ENCODE measurements at places on chromosomes 16 and 17.

DNA sequence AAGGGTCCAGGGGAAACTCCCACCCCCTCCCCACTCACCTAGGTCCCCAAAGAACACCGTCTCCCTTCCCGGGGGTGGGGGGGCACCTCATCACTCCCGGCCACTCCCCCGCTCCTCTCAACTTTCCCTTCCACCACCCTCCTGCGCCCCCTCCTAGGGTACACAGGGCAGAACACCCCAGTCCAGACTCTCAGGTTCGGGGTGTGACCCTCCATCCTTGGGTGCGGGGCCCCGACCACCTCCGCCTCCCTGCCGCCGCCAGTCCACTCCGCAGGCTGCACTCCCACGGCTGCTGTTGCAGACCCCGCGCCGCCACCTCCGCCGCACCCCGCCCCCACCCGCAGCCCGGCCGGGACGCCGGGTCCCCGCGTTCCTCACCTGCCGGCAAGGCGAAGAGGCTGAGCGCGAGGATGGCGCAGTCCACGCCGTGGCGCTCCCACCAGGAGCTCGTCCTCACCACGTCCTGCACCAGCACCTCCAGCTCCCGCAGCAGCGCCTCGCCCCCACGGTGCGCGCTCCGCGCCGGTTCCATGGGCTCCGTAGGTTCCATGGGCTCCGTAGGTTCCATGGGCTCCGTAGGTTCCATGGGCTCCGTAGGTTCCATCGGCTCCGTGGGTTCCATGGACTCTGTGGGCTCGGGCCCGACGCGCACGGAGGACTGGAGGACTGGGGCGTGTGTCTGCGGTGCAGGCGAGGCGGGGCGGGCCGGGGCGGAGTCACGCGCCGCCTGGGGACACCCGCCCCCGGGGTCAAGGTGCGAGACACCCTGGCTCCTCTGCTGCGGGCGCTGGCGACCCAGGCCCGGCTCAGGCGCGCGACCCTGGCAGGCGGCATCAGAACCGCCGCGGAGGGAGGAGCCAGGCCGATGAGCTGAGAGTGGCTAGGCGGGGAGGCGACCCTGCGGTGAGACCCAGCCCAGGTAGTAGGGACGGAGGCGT lies at the start of gene FADS6:
Gene FADS6, minus strand, starts transcription at position 660 of the 938 bp plus-strand sequence. Its CDS starts 38 bp downstream, at position 622.
- no peak for DNase-seq

GRCh38 chr17:72119873-72120641 lies 763 bp upstream of the SOX9 start:
- no peak for DNase-seq

DNA sequence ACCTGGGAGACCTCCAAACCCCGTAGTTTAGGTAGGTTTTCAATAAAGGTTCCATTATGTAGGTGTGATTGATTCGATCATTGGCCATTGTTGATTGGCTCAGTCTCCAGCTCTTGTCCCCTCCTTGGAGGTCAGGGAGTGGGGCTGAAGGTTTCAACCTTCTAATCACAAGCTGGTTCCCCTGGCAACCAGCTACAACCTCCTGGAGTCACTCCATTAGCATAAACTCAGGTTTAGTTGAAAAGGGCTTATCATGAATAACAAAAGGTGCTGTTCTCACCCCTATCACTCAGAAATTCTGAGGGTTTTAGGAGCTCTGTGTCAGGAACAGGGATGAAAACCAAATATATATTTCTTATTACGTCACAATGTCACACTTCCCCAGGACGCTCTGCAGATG lies 28.5 kb downstream of the TMEM132E start:
- no peak for DNase-seq

- DNase-seq: no peak
These were observed 15.6 kb downstream of the CNP start for GRCh38 chr17:41982026-41982760.

DNA sequence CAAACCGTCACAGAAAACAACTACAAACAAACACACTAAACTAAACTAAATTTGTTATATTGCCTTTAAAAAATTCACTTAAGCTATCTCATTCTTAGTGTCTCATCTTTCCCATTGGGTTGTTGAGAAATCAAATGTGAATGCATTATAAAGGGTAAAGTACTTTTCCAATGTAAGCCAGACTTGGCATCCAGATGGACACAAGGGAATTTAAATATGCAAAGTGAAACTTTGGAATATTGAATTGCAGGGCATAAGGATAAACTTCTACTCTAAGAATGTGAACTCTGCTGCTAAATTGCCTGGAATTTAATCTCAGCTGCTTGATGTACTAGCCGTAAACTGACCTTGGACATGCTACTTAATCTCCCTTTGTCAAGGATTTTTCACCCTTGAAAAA lies 1554.6 kb downstream of the CDH8 start:
- no peak for DNase-seq

GRCh38 chr17:78127239-78127887 lies 1.2 kb downstream of the TMC6 start:
- peak; percentile 73 for DNase-seq

DNA sequence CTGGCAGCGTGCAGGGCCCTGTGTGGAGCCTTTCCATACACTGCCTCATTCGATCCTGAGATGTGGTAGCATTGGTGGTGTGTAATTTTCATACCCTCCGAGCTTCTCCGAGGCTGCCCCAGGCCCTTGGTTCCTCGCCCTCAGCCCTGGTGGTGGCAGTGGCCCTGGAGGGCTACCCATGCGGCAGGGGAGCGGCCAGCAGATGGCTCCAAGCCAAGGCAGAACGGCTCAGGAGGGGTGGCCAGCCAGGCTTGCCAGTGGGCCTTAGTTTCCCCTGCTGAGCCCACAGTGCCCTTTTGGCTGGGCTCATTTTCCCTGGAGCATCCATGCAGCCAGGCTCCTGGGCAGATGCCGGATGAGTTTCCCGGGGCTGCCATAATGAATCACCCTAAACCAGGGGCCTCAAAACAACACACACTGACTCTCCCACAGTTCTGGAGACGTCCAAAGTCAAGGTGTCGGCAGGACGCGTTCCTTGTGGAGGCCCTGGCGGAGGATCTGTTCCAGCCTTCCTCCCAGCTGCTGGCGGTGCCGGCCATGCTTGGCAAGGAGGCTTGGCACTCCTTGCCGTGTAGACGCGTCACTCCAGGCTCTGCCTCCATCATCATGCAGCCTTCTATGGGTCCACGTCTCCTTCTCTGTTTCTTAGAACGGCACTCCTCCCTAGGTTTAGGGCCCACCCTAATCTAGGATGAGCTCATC lies 158.8 kb upstream of the GSE1 start:
- no peak for DNase-seq

- DNase-seq: no peak
These were observed 2.8 kb downstream of the PELP1 start for GRCh38 chr17:4701116-4701515.

- DNase-seq: no peak
These were observed 4.9 kb downstream of the IQCK start for GRCh38 chr16:19722981-19723380.

- peak; percentile 10 for DNase-seq
These were observed 113.2 kb downstream of the PHKB start for GRCh38 chr16:47574091-47575054.

DNA sequence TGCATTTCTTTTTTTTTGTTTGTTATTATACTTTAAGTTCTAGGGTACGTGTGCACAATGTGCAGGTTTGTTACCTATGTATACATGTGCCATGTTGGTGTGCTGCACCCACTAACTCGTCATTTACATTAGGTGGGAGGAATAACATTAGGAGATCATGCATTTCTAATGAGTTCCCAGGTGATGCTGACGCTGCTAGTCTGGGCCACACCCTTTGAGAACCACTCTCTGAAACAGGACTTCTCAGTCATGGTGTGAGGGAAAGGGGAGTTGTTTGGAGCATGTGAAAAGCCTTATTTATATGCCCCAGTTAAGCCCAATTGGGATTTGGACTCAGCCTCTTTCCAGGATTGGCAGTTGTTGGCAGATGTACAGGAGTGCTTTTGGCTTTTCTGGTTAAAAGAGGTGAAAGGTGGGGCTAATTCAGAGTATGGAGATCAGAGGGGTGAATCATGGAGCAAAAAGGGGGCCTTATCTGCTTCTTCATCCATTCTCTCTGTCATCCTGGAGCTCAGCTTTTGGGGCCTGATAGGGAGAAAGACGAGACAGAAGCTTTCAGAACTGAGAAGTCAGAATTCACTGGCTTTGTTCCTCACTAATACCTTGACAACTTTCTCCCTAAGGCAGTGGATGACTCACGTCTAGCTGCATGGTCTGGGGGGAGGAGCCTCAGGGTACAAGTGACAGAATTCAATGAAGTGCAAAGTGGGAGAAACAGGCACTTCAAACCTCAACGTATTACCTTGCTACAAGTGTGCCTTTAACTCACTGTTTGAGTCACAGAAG lies 180.0 kb upstream of the CACNG3 start:
- DNase-seq: no peak

GRCh38 chr17:7292729-7293128 lies 1.7 kb downstream of the YBX2 start:
- DNase-seq: no peak

DNA sequence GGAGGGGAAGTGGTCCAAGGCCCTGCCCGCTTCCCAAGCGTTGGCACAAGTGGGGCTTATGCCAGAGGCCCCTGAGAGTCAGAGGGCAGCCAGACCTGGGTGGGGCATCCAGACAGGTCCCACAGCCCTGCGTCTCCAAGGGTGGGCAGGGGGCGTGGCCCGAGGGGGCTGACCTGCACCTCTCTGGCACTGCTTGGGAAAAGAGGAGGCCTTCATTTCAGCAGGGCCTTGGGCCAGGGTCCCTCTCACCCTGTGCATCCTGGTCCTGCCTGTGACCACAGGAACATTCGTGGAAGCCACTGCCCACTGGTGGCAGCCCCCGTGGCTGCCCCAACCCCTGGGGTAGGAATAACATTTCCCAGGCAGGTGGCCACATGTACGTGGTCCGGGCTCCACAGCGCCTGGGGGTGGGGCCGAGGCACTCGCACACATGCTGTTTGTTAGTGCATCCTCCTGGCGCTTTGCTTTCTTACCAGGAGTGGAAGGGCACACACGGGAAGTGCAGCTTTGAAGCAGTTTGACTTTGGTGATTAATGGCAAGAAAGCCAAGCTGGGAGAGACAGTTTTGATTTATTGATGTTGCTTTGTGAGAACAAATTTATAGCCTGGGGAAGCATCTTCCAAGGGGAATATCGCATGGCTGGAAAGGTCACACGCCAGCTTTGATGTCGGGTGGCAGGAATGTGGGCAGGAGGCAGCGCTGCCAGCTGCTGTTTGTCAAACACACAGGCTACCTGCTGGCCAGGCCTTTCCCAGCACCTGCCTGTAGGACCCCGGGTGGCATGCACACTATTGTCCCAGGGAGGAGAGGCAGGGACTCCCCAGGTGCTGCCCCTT lies 4.3 kb downstream of the CENPX start:
- no peak for DNase-seq

DNA sequence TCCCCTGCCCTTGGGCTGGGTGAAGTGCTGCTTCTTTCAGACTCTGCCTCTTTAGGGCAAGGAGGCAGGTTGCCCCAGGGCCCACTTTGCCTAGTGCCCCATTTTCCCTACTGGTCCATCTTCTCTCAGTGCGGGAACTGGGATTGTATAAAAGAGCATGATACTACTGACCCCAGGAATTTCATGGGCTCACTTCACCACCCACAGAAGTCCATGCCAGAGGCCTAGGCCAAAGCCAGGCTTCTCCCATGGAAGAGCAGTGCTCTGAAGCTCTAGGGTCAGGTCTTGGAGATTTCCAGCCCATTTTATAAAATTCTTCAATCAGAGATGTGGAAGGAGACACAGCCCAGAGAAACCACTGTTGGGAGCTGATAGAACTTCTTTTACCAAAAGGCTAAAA lies 5.7 kb downstream of the CACNG1 start:
- DNase-seq: no peak

GRCh38 chr16:12291989-12292759 lies 315.6 kb downstream of the SNX29 start:
- no peak for DNase-seq

DNA sequence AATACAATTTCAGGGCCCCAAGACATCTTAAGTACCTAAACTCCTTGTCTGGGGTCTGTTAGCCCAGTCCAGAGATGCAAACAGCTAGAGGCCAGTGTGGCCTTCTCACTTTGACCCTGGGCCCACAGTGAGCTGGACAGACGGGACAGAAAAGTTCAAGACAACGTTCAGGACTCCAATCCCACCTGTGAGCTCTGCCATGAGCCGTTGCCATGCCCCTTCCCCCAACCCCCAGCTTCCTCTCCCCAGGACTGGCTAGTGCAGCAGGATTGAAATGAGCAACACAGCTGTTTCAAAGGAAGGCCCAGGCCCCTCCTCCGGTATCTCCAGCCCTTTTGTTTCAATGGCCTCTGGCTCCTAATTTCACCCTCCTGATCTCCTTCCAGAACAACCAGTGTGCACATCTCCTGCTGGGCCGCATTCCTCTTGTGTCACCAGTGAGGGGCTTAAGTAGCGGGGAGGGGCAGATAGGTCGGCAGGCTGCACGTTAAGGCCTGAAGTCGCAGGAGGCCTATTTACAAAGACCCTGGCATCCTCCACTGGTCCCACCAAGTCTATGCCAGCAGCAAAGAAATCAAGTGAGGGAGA lies 11.3 kb downstream of the AXIN2 start:
- no peak for DNase-seq

- no peak for DNase-seq
These were observed 33.7 kb downstream of the RGS9 start for GRCh38 chr17:65170839-65171238.

DNA sequence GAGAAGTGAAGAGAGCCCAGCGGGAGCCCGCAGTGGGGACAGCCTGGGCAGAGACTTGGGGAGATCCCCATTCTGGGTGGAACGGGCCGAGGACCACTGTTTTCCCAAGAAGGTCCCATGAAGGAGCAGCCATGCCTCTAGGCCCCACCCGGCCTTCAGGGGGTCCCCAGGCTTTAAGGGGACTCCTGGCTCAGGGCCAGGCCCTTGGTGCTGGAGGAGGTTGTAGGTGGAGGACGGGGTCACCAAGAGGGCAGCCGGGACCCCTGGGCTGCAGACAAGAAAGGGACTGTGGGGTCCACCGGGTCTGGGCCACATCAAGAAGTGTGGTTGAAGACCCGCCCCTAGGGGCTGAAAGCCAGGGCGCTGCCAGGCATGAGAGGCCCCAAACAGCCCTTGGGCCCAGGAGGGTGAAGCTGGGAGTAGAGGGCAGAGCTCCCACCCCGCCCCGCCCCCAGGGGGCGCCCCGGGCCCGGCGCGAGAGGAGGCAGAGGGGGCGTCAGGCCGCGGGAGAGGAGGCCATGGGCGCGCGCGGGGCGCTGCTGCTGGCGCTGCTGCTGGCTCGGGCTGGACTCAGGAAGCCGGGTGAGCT lies at the start of gene PRSS21:
Gene PRSS21, plus strand, starts transcription at position 487 of the 589 bp plus-strand sequence. Its CDS starts 32 bp downstream, at position 519.
- peak; percentile 27 for DNase-seq

DNA sequence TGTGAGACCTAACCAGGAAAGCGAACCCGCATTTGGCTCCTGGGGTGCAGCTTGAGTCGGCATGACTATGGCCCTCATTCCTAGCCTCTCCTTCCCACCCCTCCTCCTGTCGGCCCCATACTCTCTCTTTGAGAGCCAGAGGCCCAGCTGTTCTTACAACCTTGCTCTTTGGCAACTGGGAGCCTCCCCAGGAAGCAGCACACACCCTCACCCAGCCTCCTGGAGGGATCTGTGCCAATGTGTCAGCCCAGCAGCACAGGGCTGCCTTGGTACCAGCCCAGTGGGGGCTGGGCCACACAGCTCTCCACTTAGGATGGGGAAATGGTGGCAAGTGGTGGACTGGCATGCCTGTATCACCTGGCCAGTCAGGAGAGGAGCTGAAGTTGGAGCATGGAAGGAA lies 70.3 kb upstream of the LGALS9 start:
- no peak for DNase-seq
